ENCODE measurements at places on chromosomes 6 and 20. TPM values are rescaled to one million over a fixed set of nuclear protein-coding genes. Genes with fewer than 3 reads are reported as not detected.

Gene TSHZ2
- 7.1 TPM for total RNA-seq

GRCh38 chr6:53216301-53216700, 67.7 kb upstream of the GCM1 start:
- DNase-seq = no peak

DNA sequence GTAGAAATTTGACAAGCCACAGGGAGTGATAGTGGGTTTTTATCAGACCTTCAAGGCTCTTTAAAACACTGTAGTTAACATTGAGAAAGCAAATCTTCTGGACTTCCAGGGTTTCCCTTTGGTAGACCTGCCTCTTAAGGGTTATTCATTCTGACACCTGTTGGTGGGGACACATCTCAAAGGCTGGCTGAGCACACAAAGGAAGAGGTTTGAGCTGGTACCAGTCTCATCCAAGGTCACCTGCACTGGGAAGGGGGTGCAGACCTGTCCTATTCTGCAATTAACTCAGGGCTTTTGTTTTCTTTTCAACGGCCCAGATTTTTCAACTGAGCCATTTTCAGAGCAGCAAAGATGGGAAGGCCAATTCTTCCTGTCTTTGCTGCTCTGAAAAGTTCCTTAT, 45.6 kb downstream of the EDN1 start:
- no peak for DNase-seq

- DNase-seq = no peak
Measured at GRCh38 chr6:137058037-137058436, 13.3 kb upstream of the IL20RA start.
